ENCODE measurements at places on chromosomes 2 and 18.

GRCh38 chr2:241108271-241109209, 6.5 kb upstream of the MTERF4 start:
- no peak for DNase-seq

DNA sequence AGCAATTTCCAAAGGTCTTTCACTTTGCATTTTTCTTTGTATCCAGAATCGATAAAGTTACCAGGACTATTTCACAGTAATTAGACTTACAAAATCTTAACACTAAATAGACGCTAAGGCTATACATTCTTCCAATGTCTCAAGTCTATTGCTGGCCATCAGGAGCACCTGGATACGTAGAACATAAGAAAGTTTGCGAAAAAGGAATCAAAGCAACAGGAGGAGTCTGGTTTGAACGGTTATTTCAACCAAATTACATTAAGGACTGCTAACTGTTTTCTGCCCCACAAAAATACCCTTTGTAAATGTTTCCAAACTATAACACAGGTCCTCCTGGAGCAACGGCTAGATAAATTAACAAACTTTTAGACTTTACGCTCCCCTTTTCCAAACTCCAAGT, 1.4 kb upstream of the HNRNPA3 start:
- no peak for DNase-seq

GRCh38 chr2:96623116-96623515, 15.0 kb downstream of the KANSL3 start:
- no peak for DNase-seq

- DNase-seq = no peak
These were observed 58.0 kb downstream of the LRRFIP1 start for GRCh38 chr2:237685408-237685807.

DNA sequence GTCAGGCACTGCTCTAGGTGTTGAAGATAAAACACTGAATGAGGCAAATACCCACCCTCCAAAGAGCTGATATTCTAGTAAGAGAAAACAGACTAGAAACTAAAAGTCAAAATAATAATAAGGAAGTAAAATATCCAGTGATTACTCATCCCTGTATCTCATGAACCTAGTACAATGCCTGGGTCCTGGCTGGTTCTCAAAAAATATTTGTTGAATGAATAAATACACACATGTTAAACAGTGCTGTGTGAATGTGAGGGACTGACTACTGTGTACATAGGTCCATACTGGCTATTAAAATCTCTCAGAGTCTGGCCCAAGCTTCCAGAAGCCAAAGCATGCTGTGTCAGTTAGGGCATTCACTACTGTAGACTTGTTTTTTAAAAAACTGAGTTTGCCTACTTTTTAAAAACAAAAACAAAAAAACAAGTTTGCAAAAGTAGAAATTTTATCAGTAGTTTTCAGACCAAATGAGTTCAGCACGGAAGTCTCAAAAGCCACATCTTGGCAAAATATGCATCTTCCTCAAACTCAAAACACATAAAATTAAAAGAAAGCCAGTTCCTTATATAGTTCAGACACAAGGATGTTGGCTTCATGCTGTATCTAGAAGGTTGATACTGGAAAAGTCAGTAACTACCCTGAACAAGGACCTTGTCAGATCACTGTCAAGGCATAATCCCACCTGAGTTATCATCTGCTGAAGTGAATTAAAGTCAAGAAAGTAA, 136.2 kb downstream of the THADA start:
- DNase-seq = no peak

GRCh38 chr2:127721311-127721977, 20.1 kb downstream of the SFT2D3 start:
- DNase-seq = no peak

GRCh38 chr2:30180226-30180625, 33.4 kb downstream of the YPEL5 start:
- DNase-seq = no peak

DNA sequence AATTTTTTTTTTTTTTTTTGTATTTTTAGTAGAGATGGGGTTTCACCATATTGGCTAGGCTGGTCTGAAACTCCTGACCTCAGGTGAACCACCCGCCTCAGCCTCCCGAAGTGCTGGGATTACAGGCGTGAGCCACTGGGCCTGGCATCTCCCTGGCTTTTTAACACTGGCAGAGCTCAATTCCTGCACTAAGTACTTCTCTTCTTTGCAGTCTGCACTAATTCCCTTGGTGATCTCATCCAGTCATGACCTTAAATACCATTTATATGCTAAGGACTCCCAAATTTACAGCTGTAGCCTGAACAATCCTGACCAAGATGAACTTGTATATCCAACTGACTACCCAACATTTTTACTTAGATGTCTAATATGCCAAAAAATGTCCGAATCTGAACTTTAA, 10.2 kb downstream of the PREPL start:
- no peak for DNase-seq

- DNase-seq = no peak
These were observed 30.5 kb upstream of the TMEM131 start for GRCh38 chr2:98026292-98026691.

GRCh38 chr18:48195787-48196186, 213.4 kb downstream of the ZBTB7C start:
- DNase-seq = no peak

DNA sequence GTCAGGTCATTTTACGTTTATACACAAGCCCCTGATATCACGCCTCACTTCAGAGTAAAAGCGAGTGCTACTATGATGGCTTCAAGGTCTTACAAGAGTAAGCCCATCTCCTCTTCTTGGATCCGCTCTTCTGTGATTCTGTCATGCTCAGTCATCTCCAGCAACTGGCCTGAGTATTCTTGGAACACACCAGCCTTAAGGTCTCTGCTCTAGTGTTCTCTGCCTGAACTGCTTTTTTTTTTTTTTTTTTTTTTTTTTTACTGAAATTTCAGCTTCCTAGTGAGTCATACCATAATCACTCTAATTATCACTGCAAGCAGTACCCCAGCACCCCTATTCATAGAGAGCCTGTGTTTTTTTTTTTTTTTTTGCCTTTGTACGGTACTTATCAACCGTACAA, 1228.9 kb downstream of the CNTNAP5 start:
- no peak for DNase-seq

DNA sequence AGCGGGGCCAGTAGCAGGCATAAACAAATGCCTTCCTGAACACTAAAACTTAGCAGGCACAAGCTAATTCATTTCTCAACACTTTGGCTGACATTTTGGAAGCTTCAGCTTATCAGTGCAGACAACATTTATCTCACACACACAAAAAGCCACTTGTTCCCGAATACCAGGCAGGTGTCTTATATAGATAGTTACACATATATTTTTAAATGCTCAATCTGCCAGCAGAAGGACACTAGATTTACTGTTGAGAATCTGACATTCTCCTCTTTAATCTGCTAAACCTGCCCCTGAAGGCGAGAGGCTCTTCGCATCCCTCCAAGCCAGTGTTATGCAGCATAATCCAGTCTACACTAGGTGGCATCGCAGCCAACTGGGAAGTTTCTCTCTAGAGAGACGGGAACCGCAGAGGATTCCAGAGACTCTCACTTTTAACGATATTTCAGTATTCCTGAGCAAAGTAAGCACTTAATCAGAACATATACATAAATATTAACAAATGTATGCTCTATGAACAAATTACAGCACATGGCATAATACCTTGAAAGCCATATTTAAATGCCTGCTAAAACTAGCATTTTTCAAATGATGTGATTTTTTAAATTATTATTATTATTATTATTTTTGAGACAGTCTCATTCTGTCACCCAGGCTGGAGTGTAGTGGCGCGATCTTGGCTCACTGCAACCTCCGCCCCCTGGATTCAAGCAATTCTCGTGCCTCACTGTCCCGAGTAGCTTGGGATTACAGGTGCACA, 90.2 kb upstream of the SCG2 start:
- DNase-seq = peak; percentile 83

GRCh38 chr2:149924028-149924427, 336.5 kb upstream of the MMADHC start:
- no peak for DNase-seq
